Stimulated activated CD4-positive, alpha-beta T cell treated with anti-CD3 and anti-CD28 coated beads, TNF-alpha, amount 100 ng/mL, for 1 hour (primary cell): ENCODE measurements at places on chromosomes 3 and 15.

GRCh38 chr3:82038556-82038955 is 277.1 kb upstream of the GBE1 start:
- DNase-seq, result no peak

DNA sequence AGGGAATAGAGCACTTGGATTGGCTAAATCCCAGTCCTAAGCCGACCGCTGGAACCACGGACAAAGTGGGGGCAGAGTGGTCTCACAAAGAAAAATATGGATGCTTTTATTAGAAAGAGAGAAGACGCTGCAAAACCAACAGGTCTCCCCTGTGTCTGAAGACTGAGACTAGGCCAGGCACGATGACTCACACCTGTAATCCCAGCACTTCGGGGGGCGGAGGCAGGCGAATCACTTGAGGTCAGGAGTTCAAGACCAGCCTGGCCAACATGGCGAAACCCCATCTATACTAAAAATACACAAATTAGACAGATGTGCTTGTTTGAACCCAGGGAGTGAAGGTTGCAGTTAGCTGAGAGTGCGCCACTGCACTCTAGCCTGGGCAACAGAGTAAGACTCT is 61.8 kb downstream of the ZDHHC19 start:
- no peak for DNase-seq

- no peak for DNase-seq
Measured at GRCh38 chr3:152779653-152780052, 55.3 kb upstream of the P2RY1 start.

GRCh38 chr3:187082758-187083375 is 56.4 kb downstream of the RPL39L start:
- DNase-seq, result no peak

- no peak for DNase-seq
Measured at GRCh38 chr15:48052946-48053345, 67.8 kb upstream of the SLC24A5 start.

GRCh38 chr15:67741308-67741707 is 84.0 kb upstream of the SKOR1 start:
- no peak for DNase-seq

- DNase-seq, result no peak
Measured at GRCh38 chr15:52234596-52235541, 43.7 kb upstream of the GNB5 start.

DNA sequence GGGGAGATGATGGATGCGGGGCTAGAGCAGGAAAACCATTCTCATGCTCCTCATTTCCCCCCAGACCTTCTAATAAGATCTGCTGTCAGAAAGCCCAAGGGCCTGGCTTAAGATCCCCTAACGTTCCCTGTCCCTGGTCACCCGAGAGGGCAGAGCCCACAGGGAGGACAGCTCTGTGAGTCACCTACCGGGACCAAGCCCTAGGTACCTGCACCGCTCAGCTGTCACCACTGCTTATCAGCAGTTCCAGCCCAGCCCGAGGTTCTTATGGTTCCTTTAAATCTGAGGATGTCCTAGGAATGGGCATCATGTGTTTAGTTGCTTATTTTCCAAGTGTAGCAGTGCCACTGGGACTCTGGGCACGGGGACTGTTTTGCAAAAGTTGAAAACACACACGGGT is 53.0 kb downstream of the ATP10A start:
- DNase-seq, result no peak

DNA sequence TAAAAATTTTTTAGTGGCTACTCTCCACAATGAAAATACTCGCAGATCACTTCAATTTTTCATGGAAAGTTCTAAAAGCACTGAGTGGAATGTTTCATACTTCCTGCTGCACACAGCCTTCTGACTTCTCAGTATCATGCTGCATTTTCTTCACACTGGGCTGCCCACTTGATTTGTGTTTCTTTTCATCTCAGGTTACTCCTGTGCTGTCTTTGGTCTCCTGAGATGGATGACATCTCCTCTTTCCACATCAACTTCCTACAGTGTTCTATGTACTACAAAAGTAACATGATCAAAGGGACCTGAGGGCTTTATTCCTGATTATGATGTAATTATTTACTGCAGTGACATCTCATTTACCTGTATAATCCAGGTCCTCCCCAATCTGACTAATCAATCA is 927.7 kb downstream of the ROBO2 start:
- no peak for DNase-seq

DNA sequence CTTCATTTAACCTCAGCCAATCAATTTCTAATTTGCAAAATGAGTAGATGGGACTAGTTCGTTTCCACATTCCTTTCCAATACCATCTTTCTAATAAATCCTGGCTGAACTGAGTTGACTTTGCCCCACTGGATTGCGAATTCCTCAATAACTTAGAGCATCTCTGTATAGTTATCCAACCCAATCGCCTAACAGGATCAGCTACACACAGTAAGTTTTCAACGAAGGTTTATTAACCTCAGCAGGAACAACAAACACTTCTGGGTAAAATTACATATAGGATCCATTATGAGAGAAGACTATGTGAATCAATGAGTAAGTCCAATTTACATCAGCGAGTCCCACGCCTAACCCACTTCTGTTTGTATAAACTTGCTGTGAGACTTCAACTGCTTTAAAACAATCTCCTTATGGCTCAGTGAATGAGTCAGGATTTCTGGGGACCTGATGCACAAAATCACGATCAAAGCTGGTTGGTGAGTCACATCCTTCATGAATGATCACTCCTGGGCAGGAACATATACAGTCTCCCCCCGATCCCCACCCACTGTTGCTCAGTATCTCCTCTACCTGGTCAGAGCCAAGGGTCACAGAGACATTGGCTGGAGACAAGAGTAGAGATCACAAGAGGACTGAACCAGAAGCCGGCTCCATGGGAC is 142.8 kb downstream of the EDEM1 start:
- no peak for DNase-seq

DNA sequence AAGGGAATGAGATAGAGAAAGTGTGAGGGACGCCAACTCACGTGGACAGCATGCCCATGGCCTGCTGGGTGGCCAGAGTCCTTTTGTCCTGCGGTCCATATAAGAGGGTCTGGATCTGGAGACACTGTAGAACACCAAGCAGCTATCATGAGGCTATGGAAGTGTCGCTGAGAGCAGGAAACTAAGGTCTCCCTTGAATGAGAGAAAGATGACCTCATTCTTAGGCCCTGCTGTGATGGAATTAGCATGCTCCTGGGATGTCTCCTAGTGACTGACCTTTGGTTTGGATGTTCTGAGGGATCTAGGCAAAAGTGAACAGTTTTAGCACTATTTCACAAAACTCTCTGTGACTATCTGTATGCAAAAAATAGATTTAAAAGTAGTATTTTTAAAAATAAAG is 34.4 kb downstream of the SYNM start:
- DNase-seq, result no peak

GRCh38 chr3:138398791-138399575 is 35.4 kb upstream of the ESYT3 start:
- DNase-seq, result no peak

GRCh38 chr3:191282251-191283185 is 46.7 kb upstream of the CCDC50 start:
- no peak for DNase-seq

DNA sequence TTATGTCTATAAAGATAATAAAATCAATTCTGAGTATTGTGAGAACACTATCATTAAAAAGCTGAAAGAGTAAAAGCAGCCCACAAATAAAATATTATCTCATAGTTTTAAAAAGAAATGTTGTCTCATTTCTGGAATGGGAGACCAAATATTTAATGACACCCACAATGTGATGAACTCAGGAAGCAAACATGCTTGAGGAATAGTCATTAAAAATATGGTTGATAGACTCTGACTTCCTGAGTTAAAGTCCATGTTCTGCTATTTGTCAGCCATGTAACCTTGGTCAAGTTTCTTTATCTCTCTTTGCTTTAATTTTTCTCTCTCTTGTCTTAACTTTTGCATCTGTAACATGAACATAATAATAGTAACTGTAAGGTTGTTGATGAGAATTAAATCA is 35.5 kb upstream of the CHMP2B start:
- DNase-seq, result no peak

- DNase-seq, result no peak
Measured at GRCh38 chr15:91472316-91472756, 372.3 kb downstream of the SV2B start.

DNA sequence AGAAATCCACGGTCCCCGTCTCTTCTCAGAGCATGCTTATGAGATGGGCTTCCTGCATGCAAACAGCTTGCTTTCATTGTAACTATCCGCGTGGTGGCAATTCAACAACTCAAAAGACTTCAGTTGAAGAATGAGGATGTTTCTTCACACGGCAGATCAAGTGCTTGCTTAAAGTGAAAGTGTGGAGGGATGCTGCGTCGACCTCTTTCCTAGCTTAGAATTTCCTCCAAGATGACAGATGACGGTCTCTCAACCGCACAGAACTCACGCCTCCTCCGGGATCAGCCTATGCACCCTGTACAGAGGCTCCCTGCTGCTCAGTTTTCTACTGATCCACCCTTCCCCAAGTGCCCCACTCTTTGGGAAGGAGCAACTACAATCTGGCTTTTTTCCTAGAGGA is 47.8 kb downstream of the PCSK6 start:
- DNase-seq, result no peak

DNA sequence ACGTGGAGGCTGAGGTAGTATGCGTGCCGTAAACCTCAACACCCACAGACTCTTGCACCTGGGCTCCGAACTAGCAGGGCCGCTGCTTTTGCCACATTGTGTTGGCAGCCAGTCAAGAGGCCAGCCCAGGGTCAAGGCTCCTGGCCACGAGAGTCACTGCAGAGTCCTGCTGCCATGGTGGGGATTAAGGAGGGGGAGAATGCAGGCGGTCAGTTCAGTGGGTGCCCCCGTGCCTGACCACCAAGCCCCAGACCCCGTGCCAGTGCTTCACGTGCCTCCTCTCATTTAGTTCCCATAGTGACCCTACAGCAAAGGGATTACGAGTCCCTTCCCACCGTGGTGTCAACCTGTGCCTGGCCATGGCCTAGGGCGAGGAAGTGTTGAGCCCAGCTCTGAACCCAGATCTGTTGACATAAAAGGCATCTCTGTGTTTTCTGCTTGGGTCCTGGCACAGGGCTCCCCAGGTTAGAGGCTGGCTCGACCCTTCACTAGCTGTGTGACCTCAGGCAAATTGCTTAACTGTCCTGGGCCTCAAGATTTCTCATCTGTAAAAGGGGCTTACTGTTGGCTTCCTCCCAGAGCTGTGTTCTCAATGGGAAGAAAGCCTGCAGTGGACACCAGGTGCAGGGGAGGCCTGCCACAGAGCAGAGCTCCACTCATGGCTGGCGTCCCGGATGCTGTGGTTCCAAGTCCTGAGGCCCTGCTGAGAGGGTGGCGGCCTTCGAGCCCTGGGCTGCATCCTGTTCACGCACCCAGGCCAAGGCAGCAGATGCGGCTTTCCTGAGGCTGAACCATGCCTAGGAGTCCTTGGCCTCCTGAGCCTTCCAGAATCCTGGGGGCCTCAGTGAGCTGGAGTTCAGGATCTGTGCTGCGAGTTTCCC is 32.8 kb downstream of the FBLN2 start:
- no peak for DNase-seq

DNA sequence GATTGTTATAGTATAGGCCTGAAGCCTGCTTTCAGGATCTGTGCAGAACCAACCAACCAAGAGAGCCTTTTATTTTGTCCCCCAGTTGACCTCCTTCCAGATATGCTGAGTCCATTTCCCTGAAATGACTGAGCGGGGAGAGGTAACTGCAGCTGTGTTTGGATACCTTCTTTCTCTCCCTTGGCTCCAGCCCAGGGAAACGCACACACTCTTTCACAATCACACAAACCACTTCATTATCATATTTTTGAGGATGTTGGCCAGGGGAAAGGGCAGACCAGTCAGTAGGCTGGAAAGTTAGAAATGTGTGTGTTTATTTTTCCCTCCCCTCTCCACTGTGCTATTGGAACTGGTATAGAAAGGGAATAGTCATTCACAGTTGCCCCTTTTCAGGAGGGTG is 417.7 kb upstream of the TBL1XR1 start:
- DNase-seq, result no peak

GRCh38 chr15:25849157-25849921 is 13.8 kb downstream of the ATP10A start:
- no peak for DNase-seq

GRCh38 chr3:23071758-23072157 is 131.4 kb upstream of the UBE2E2 start:
- no peak for DNase-seq

GRCh38 chr15:75620058-75620820 is 5.3 kb downstream of the SNUPN start:
- DNase-seq, result no peak

DNA sequence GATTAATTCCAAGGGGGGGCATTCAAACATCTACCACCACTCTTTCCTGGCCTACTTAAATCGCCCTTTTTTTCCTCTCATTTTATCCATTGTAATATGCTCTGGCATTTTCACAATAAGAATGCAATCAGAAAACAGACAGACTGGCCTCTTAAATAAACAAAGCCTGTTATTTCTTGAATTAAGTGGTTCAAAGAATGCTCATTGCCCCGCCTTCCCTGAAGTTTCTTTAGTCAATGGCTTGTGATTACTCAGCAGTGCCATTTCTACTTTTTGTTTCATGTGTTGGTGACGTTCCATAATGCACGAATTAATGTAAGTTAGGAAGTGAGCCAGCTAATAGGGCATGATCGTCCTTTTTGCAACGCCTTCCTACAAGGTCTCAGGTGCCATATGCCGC is 68.0 kb downstream of the FBN1 start:
- DNase-seq, result no peak

GRCh38 chr3:169659096-169659819 is 4.3 kb downstream of the MECOM start:
- DNase-seq, result no peak

DNA sequence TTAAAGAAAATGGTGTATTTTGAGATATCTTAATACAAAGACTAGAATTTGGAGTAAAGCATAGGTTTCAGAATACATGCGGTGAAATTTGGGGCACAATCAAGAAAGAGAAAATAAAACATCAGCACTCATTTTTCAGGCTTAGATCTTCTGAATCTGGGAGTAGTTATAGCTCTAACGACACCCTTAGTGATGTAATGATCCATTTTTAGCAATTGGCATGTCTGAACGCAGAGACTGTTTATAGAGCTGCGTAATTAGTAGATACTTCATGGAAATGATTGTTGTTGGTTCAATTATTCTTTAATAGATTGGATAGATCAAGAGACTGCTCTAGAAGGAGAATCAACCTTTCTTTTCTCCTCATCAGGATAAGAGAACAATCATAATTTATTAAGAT is 47.5 kb upstream of the SNRK start:
- DNase-seq, result no peak

DNA sequence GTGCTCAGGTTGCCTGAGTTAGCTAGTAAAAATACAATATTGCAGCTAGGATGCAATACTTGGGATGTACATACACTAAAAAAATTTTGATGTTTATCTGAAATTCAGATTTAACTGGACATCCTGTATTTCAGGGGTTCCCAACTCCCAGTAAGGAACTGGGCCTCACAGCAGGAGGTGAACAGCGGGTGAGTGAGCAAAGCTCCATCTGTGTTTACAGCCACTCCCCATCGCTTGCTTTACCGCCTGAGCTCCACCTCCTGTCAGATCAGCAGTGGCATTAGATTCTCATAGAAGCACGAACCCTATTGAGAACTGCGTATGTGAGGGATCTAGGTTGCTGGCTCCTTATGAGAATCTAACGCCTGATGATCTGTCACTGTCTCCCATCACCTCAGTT is 285.1 kb upstream of the PROK2 start:
- no peak for DNase-seq

GRCh38 chr3:55252921-55253320 is 234.2 kb downstream of the WNT5A start:
- DNase-seq, result no peak
